ENCODE measurements at places on chromosomes 6 and 20.

- DNase-seq, result no peak
These were observed 10.9 kb downstream of the NINL start for GRCh38 chr20:25574411-25574810.

- no peak for DNase-seq
These were observed 88.9 kb downstream of the CD109 start for GRCh38 chr6:73784726-73785505.

DNA sequence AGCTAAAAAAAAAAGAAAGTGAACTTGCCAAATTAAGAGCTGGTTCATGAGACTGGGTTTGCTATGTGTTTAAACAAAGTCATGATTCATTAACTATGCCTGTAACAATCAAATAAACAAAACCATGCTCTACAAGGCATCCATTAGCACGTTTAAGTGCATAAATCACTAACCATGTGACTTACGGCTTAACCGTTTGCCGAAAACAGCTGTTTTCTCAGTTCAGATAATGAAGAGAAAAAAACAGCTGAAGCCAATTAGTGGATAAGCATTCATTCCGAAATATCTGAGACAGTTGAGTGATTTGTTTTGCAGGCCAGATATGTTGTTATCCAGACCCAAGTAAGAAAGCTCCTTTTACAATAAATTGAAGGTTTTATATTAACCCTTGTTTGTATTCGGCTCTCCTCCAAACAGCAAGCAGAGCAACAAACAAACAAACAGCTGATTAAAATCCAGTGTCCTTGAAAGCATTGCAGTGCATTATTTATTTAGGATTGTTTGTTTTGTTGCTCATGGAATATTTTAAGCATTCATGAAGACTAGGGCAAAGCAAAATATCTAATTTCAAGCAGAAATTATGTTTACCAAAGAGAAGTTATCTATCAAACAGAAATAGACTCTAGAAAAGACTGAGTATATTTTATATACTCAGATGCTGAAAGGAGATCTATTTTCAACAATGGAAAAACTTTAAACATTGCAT lies 343.5 kb downstream of the RFPL4B start:
- no peak for DNase-seq

- DNase-seq, result no peak
These were observed 243.1 kb downstream of the CDH26 start for GRCh38 chr20:60201198-60201835.

DNA sequence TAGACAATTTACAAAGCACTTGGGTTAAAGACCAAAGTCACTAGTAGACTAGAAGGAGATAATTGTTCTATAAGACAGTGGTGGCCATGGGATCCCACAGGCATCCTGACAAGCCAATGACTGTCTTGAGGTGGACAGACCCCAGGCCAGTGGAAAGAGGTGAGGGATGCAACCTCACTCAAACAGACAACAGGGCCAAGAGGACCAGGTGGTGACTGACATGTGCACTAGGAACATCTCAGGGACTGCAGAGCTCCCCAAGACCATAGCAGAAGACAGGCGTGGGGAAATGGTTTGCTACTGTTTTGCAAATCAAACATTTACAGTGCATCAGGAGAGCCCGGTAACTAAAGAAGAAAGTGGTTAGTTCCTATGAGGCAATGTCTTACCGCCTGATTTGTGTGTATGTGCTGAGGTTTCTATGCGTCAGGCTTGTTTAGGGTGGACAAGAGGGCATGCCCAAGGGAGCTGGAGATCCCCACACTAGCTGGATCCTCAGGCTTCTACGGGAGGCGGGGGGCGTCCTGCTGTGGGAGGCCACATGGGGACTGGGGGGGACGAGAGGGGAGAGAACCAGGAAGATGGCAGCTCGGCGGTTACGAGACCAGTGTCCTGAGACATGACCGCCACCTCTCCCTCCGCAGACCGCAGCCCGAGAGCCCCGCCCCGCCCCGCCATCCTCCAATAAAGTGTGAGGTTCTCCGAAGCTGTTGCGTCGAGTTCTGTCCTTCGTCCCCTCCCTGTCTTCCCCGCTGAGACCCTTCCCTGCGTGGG lies 623 bp upstream of the MRPS26 start:
- DNase-seq, result no peak

GRCh38 chr6:152246554-152247337 lies 390.4 kb downstream of the SYNE1 start:
- no peak for DNase-seq

DNA sequence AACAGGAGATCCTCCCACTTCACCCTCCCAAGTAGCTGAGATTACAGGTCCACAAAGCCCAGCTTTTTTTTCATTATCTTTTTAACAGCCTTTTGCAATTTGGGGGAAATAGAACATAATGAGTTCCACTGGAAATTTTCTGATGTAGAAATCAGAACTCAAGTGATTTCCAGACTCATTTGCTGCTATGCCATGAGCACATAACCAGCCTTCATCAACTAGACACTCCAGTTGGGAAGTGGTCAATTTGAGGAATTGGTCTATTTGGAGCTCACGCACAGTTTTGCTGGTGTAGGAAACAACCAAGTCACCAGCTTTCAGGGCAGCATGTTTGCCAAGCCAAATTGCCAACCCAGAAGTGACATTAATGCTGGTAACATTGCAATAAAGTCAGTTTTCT lies 86.7 kb downstream of the MAFB start:
- DNase-seq, result no peak

- DNase-seq, result no peak
These were observed 26.4 kb downstream of the EPB41L2 start for GRCh38 chr6:131036601-131037000.

GRCh38 chr6:14634072-14634471 lies 516.5 kb downstream of the CD83 start:
- no peak for DNase-seq

- DNase-seq, result no peak
These were observed 75.8 kb downstream of the PERP start for GRCh38 chr6:138031417-138031816.

GRCh38 chr20:38303908-38304379 lies at the start of gene BPI:
TSS of gene BPI (plus strand) at chr20:38304156. CDS start at chr20:38304224, 68 bp downstream.
- no peak for DNase-seq

GRCh38 chr6:121764493-121764892 lies 329.0 kb downstream of the GJA1 start:
- no peak for DNase-seq

GRCh38 chr6:148747145-148747470 lies 278 bp downstream of the UST start:
- DNase-seq, result no peak

DNA sequence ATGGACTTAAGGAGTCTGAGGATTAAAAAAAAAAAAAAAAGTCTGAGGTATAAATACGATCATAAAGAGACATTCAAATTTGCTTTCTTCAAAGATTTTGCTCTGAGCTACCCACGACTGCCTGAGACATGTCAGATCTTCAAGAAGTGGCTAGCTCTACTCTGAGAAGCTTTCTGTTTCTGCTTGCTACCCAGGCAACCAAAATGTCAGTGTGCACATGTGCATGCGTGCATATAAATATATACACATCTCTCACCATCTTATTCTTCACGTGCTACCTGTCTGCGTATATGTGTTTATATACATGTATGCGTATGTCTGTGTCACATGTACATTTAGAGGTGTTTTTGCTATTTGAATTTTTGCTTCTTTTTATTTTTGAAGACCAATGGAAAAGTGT lies 299.6 kb upstream of the STXBP5 start:
- DNase-seq, result no peak

DNA sequence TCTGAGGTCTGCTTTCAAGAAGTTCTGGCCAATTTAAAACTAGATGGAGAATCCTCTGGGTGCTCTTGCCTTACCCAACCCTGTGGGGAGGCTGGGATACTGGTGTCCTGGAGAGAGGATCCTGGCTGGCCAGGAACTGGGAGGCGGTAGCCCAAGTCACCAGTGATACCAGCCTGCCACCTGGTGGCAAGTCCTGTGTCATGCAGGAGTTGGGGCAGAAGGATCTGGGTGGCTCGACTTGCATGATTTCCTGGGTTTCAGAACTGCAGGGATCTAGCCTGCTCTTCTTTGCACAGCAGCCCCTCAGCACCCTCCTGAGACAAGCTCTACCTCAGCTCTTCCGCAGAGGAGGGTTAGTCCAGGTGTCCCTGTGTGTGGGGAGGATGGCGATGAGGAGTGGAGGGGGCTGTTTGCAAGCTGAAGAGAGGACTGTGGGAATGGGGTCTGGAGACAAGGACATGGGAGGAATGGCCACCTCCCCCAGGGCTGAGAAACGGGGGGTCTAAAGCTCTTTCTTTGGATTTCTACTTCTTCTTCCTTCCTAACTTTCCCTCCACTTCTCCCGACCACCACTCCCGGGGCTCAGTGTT lies 4.2 kb downstream of the KCNK17 start:
- no peak for DNase-seq

- DNase-seq, result no peak
These were observed 77.5 kb downstream of the CDH22 start for GRCh38 chr20:46230801-46231282.

DNA sequence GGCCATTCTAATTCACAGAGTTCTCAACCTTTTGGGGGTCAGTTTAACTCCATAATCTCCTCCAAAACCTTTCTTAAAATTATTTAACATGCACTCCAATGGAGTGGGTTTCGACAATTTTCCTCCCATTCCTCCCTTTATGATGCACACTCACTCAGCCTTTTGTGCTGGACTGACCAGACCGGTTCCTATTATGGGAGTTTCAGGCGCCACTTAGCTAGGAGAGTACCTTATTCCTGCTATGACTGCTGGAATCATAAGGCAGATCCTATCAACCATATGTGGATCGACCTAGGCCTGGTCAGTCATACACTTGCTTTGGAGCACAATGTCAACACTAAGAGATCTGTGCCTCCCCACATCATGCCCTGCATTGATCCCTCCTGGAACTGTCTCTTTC lies 63.9 kb upstream of the MOCS1 start:
- no peak for DNase-seq

DNA sequence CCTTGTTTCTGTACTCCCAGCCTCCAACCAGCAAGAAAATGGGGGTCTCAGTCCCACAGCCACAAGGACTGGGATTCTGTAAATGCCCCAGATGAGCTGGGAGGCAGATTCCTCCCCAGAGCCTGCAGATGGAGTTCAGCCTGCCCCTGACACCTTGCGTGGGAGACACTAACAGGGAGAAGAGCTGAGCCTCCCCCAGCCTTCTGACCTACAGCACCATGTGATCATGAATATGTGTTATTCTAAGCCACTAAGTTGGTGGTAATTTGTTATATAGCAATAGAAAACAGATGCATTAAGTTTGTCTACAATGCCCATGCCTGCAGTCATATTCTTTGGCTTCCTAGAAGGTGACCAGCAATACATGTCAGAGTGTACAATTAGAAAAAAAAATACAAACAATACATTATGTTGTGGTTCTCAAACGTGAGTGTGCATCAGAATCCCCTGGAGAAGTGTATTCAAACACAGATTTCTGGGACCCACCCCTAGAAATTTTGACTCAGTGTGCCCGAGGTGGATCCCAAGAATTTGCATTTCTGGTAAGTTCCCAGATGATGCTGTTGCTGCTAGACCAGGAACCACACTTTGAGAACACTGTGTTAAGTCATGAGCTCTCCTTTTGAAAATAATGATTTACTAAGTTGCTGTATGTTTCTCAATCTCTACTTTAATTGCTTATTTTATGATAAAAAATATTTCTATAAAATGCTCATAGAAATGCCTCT lies 39.9 kb downstream of the SLC22A3 start:
- DNase-seq, result no peak

- DNase-seq, result no peak
These were observed 855.5 kb upstream of the MAP3K7 start for GRCh38 chr6:91442342-91442741.

DNA sequence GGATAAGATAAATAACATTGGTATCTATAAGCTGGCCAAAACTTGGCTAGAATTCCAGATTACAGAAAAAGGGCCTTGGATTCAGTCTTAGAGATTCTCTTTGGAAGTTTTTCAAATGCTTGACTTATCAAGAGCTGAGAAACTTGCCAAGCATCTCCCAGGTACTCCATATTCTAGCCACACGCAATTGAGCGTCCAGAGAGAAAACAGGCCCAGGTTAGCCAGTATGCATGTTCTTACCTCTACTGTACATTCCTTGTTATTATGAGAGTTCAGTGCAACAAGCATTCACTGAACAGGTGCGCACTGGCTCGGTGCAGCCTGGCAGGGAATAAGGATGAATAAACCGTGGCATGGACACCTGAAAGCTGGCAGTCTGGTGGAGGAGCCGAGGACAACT lies 13.7 kb downstream of the CRNKL1 start:
- DNase-seq, result no peak

DNA sequence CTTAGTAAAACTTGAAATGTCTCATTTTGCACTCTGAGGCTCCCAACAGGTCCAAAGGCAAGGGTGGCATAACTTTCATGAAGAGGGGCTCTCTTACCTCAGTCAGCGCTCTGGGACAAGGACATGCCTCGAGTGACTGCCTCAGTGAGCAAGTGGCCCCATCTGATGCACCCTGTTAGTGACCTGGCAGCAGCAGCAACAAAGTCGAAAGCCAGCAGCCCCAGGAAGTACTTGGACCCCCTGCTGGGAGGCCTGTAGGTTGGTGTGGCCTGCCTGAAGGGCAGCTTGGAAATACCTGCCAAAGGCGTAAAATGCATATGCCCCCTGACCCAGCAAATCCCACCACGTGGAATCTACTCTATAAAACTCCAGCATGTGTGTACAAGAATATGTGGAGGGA lies 13.2 kb downstream of the MAP1LC3A start:
- DNase-seq, result no peak

DNA sequence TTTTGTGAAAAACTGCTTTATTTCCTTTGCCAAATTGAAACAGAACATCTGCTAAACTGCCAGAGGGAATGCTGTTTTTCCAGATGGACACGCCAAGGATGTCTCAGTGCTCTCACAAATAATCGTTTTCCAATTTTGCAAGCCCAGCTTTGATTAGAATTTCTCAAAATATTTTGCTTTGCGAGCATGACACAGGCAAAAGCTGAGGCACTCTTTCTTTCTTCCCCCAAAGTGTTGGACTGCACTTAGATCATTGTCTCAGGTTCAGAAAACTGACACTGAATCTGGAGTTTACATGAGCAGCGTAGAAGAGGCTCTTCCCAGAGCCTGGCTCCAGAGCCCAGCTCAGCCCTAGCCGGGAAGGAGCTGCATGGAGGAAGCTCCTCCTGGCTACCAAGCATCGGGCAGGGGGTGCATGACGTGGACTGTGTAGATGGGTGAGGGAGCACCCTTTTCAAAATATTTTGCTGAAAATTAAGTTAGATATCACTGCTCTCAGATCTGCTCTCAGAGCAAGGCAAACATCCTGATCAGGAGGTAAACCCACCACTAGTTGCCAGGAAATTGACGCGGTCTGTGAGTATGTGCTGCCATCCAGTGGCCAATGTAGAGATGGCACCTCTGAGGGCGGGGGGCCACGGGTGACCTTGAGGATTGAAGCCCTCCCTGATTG lies 107.5 kb downstream of the SLC22A3 start:
- peak; percentile 43 for DNase-seq

Measured in stimulated activated CD4-positive, alpha-beta T cell treated with anti-CD3 and anti-CD28 coated beads, Interleukin-1b, Interleukin-23, amount 100 ng/mL, for 1 hour (primary cell).